ENCODE measurements at places on chromosomes 11 and 22.

DNA sequence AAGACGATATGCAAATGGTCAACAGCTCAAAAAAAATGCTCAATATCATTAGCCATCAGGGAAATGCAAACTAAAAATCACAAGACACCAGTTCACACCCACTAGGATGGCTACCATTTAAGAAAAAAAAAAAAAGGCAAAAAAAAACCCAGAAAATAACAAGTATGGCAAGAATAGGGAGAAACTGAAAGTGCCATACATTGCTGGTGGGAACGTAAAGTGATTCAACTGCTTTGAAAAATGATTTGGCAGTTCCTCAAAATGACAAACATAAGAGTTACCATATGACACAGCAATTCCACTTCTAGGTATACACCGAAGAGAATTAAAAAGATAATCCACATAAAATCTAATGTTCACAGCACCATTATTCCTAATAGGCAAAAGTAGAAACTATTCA is 47.5 kb downstream of the PICALM start:
- DNase-seq = peak; percentile 13

DNA sequence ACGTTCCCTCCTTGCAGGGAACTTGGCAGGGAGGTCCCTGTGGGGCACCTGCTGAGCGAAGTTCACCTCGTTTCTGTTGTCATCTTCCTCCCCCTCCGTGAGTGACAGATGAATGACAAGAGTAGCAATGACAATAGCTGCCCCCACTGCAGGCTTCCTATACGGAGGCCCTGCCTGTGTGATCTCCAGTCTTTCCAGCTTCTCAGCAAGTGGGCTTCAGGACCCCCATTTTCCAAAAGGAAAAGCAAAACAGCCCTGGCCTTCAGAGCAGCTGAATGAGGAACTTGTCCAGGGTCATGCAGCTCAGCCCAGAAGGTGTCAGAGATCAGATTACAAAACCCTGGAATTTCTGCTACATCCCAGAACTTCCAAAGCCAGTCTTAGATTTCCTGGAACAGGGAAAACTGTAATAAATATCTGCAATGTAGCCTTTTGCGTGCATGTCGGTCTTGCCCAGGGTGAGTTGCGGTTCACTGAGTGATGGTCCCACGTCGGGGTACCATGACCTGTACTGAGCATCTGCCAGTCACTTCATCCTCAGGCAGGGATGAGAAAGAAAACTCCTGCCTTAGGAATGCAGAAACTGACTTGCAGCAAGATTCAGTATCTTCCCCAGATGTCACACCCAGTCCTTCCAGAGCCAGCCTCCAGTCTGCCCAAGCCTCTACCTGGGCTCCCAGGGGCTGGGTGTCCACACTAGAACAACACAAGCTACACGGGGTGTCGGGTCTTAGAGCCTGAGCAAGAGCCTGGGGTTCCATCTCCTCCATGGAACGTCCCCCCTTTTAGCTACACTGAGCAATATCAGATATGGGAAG is 1457.0 kb downstream of the BRD1 start:
- no peak for DNase-seq

GRCh38 chr22:24503137-24503842 is 8.2 kb downstream of the UPB1 start:
- DNase-seq = peak; percentile 53

- no peak for DNase-seq
Measured at GRCh38 chr11:47564933-47565339, 463 bp upstream of the PTPMT1 start.

- DNase-seq = no peak
Measured at GRCh38 chr22:43755011-43755410, 57.1 kb downstream of the EFCAB6 start.

DNA sequence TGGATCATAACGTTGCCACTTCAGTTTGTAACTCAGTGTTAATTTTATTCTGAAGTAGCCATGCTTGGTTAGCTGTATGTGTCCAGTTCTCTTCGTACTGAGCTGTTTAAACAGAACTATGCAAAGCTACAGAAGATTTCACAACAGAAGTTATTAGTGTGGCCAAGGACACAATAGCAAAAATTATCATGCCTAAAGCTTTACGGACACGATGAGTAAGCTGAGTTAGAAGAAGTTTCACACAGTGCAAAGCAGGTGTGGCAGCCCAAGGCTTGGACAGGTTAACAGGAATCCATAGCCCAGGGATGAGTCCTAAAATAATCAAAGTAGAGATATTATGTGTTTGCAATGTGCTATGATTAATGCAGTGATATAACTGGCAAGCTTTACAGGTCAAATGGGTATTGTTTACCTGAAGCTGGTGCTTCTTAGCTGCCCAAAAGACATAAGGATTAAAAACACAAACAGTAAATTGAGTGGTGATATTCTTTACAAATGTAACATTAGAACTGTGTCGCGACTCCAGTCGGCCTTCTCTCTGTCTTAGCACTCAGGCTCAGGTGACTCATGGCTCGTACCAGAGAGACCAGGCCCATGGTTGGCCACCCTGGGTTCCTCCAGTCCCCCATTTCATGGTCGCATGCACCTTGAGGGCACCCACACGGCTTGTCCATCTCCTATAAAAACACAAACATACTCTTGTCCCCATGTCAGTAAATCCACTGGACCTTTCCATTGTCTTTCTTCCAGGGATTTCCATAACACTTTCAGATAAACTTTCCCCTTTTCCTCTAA is 35.5 kb upstream of the NCAM1 start:
- DNase-seq = no peak

DNA sequence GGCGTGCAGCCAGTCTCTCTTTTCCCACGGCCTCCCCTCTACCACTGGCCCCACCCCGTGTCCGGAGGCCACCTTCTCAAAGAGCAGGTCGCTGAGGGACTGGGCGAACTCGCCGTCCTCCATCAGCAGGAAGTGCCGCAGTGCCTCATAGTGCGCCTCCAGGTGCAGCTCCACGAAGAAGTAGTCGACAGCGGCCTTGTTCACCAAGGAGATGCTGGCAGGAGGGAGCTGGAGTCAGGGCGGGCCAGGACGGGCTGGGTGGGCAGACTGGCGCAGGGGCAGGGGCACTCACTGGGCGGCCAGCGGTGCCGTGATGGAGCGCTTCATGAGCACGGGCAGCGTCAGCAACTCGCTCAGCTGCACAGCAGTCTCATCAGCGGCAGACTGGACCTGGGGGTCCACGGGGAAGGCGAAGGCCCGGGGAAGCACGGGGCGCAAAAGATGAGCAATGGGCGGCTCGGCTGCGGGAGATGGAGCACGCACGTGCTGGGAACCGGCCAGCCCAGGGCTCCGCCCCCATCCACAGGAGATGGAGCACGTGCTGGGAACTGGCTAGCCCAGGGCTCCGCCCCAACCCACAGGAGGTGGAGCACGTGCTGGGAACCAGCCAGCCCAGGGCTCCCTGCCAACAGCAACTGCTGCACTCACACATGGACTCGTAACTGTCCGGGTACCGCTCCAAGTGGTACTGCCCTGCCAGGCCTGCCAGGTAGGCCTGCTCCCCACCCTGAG is 18.4 kb downstream of the SELENOO start:
- DNase-seq = no peak

All from CD4-positive, alpha-beta T cell (primary cell).